IPS-NIHi11 (cell line): ENCODE measurements at places on chromosomes 6 and 20.

DNA sequence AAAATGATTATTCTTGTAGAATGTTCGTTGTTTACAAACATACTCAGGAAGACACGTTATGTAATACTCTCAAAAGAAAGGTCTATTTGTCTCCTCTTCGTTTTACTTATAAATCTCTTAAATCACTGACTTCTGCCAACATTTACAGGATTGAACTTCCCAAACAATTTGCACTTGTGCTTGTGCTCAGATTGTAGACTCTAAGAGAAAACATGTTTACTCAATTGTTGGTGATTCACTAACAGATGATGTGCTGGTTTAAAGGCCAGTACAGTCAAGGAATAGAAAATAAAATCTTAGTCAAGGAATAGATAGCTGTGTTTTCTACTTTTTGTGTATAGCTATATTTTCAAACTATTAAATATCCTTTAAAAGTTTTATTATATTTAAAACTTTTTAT is 172.8 kb downstream of the GJA1 start:
- no peak for DNase-seq

DNA sequence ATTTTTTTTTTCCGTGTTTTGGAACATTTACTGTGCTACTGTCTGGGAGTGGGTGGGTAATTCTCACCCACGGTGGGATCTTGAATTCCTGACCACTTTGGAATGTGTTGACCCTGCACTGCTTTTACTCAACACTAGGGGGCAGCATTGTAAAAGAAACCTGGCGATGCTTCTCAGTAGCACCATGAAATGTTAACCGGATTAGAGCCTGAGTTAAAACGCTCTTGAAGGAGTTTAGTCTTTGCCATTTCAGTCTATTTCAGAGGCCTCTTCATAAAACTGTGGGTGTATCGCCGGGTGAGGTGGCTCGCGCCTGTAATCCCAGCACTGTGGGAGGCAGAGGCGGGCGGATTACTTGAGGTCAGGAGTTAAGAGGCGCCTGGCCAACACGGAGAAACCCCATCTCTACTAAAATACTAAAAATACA is 114.4 kb upstream of the PRND start:
- DNase-seq = peak; percentile 81

DNA sequence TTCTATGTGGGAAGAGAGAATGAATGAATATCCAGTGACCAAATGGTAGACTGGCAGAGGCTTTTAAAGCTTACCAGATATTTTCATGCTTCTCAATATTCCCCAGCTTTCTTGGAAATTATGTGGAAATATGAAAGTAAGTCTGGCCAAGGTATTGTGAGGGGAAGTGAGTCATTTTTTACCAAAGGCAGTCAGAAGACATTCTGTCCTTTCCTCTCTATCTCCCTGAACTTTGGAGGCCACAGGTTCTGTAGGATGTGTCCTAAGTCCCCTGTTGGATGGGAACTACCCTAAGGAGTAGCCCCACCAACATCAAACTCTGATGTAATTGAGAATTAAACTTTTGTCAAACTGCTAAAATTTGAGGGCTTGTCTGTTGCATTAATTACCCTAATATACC is 593.8 kb upstream of the NRSN1 start:
- no peak for DNase-seq

DNA sequence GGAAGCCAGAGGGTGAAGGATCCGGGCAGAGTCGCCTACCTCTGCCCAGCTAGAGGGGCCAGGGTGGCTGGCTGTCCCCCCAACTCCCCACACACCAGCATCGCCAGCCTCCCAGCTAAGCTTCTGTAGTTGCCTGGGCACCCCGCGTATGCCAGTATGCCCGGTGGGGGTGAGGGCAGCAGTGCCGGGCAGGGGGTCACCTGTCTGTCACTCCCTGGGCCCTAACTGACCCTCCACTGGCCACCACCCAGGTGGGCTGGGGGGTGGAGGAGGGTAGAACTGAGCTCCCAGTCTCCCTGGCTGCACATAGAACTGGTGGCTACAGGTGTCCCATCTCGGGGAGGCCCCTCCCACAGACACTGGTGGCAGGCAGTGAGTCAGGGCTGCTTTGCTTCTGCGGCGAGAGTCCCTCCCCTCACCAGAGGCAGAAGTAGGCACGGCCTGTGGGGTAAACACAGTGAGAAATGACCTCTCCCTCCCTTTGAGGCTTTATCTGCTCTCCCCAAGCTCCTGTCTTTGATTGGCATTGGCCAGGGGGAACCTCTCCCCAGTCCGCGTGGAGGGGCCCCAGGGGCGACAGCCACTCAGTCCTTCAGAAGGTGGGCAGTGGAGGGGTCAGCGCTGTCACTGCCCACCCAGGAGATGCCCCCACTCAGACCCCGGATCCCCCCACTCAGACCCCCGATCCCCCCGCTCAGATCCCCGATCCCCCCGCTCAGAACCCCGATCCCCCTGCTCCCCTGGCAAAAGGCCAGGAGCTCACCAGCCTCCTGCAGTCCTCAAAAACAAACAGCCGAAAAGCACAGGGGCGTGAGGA is 2.5 kb downstream of the NTSR1 start:
- no peak for DNase-seq

DNA sequence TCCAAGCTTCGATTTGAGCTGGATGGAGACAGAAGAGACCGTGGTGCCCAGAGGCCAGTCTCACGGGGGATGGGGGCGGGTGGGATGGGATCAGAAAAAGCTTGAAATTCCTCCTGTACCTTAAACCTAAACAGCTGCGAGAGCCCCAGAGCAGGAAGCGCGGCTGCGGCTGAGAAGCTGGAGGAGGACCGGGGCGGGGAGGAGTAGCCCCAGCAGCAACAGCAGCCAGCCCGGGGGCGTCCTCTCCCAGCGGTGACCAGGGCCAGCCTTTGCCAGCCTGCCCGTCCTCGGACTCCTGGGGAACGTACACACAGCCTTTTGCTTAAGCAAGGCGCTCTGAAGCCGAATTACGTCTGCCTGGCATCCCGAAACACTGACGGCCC is 17.4 kb upstream of the PRDM13 start:
- peak; percentile 37 for DNase-seq

- peak; percentile 45 for DNase-seq
These were observed 176.6 kb upstream of the POU3F2 start for GRCh38 chr6:98657764-98658163.

- DNase-seq = no peak
These were observed 48.8 kb downstream of the TM9SF4 start for GRCh38 chr20:32158351-32158750.

DNA sequence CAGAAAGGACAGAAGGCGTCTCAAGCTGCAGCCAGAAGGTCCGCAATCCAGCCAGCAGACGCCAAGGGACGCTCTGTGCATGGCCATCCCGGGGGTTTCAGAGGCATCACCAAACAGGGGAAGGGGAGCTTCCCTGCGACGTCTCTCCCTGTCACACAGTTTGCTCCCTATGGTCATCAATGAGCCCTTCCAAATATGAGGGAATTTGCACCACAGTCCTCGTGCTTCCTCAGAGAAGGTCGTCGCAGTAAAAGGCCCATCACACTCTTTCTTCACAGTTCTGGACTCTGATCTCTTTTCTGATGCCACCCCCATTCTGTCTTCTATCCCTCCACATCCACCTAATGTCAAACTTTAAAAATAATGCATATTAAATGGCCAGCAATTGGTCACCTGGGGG is 10.2 kb upstream of the FOXC1 start:
- no peak for DNase-seq

DNA sequence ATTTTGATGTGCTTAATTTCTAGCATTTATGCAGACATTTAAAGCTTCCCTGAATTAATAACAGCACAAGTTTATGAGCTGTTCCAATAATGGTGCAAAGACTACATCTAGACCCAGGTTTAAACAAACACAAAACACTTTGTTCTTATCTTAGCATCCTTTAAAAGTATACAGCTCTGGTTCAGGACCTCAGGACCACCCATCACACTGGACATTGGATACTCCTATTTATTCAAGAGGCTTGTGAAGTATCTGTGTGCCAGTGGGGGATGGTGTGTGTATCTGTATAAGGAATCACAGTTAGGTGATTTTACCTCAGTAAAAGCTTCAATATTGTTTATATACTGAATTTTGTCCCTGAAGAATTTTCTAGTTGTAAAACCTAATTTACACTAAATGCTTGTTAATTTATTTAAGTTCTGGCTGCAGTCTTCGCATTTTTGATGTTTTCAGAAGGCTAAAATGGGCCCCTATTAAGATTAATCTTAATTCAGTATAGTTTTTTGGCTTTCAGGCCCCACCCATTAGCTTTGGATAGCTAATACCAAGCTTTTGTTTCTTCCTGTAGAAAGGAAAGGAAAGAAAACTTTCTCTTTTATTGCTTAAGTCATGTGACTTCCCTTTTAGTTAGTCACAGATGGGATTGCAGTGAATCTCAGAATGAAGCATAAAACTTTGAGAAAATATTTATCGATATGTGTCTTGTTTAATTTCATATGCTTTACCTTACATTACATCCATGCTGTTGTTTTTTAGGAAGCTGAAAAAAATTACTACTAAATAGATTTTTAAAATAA is 13.1 kb downstream of the LIN28B start:
- DNase-seq = no peak

DNA sequence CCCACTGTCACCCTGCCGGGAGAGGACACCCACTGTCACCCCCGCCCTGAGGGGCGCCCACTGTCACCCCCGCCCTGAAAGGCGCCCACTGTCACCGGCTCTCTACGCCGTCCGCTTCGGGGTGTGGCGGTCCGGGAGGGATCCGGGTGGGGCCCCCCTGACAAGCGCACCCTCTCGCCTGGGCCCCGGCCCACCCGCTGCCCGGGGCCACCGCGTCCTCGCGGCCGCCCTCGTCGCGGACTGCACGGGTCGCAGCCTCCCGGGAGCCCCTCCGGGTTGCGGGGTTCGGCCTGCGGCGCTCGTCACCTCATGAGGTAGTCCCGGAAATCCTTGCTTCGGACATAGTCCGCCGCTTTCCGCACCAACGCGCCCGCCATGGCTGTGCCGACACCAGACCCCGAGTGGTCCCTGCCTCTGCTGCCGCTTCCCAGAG is 224 bp downstream of the MPC1 start:
- DNase-seq = no peak

DNA sequence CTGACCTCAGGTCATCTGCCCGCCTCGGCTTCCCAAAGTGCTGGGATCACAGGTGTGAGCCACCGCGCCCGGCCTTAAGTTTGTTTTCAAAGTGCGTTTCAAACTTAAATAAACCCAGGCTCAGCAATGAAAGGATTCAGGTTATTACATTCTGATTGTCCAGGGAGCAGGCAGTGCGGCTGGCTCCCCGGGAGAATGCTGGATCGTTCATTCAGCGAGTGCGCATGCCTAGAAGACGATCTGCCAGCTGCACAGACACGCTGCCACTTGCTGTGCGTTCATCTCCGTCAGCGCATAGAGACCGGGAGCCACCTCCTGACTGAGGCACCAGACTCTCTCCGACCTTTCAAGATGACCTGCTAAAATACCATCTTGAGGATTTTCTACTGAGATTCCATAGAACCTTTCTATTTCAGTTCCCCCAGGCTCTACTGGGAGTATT is 163.9 kb upstream of the ZNF217 start:
- DNase-seq = no peak

DNA sequence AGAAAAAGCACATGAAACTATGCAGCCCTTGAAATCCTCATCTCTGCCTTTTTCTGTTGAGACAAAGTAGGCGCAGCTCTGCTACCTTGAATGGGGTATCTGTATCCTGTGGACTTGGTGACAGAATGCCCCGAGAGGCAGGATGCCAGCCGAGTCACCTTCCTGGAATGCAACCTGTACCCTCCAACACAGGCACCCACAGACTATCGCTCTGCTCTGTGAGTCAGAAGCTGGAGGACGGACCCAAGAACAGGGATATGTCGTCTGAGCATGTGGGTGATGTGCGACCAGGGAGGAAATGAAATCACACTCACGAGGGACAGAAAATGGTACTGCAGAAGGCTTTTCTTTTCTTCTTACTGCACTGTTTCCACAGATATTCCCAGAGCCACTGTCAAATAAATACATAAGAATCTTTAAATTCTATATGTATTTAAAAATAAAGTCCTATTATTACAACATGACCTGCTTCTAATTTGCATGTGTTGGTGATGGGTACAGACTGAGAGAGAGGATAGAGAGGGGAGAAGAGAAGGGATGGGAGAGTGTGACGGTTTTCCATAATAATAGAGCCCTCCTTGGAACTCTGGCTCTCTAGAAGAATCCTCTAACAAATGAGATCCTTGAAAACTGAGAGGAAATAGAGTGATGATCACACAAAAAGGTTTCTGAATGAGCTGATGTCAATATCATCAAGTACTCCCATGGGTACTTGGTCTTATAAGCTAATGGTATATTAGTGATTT is 308.1 kb downstream of the FOXC1 start:
- peak; percentile 13 for DNase-seq

- no peak for DNase-seq
These were observed 21.2 kb downstream of the TGM2 start for GRCh38 chr20:38143646-38144554.

DNA sequence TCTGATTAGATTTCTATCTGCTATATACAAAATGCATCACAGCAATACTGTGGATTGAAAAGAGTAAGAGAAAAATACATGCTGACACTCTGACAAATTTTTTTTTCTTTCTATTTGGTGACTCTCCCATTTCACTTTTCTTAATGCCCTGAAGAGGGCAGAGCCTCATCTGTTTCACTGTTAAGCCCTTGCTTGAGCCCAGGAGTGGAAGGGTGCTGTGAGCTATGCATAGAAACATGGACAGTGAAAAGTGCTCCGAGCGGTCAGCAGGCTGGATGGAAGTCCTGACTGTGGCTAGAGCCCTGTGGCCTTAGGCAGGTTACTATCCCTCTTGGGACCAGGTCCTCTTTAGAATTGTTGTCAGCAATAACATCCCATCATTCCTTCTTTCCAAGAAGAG is 17.4 kb upstream of the CSE1L start:
- DNase-seq = peak; percentile 38

- peak; percentile 20 for DNase-seq
These were observed 1.8 kb upstream of the HLA-DQB1 start for GRCh38 chr6:32668226-32668747.

DNA sequence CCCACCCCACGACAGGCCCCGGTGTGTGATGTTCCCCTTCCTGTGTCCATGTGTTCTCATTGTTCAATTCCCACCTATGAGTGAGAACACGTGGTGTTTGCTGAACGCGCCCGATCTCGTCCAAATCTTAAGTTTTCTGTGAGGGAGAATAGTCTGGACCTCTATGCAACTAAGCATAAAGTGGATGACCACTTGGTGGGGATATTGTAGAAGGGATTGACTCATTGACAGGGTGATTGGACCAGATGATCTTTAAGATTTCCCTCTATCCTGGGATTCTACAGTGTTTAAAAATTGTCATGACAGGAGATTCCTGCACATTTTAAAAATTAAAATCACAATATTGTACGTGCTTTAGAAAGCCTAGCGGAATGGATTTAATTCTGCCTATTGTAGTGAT is 141.3 kb downstream of the TRMT11 start:
- DNase-seq = no peak
